Mesothelial cell of epicardium (in vitro differentiated cells): ENCODE measurements at places on chromosomes 6 and 20.
A peak's percentile ranks its signal among the peaks of the same experiment; 100 is the strongest.

DNA sequence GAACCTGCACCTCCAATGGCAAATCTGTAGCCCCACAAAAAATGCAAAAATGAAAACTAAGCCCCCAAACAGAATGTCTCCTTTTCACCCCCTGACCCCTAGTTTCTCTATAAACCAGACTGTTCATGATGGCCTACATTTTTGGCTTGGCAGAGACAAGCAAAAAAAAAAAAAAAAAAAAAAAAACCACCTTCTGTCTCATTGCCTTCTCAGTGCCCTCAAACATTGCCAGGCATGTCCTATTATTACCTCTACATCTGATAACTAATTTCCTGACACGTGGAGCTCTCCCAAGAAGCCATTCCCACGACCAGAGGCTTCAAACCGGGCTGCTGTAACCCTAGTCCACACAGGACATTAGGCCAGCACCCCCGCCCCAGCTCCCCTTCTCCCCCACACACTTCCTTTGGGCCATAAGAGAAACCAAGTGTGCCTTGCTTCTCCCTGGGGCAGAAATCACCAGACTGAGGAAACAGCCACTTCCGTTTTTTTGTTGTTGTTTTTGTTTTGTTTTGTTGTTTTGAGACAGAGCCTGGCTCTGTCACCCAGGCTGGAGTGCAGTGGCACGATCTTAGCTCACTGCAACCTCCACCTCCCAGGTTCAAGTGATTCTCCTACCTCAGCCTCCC is 65.4 kb downstream of the GPR6 start:
- DNase-seq, result no peak
- H3K36me3 ChIP-seq, result no peaks in the 10 kb centered on the region
- H3K27ac ChIP-seq, result no peak overlapping the region

- no peaks in the 10 kb centered on the region for H3K36me3 ChIP-seq
- H3K4me3 ChIP-seq, result no peak overlapping the region
- DNase-seq, result peak; percentile 17
- H3K4me1 ChIP-seq, result peaks cover 8% of the 10 kb centered on the region
- H3K27me3 ChIP-seq, result peaks cover 81% of the 10 kb centered on the region
These were observed 21.7 kb upstream of the BHLHE23 start for GRCh38 chr20:63028461-63028921.

GRCh38 chr20:43910564-43910963 is 4.1 kb upstream of the TOX2 start:
- DNase-seq, result peak; percentile 19
- H3K4me3 ChIP-seq, result no peak overlapping the region
- no peak overlapping the region for H3K27ac ChIP-seq
- peaks cover 6% of the 10 kb centered on the region for H3K4me1 ChIP-seq
- H3K27me3 ChIP-seq, result peaks cover 54% of the 10 kb centered on the region

DNA sequence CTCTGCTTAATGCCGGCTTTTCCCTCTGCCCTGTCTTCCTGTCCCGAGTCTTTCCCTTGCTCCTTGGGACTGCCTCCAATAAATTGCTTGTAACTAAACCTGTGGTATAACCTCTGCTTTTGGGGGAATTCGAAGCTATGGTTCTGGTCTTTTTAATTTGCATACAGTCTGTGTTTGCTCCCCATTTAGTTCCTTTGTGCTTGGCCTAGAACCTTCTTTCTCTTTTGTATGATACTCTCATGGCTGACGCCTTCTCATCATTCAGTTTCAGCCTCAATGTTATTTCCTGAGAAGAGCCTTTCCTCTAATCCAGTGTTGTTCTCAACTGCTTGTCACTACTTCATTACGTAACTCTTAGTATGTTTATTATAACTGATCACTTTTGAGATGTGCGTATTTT is 248.0 kb downstream of the PHF3 start:
- H3K27ac ChIP-seq, result no peak overlapping the region
- H3K4me3 ChIP-seq, result no peak overlapping the region
- DNase-seq, result no peak
- H3K27me3 ChIP-seq, result no peaks in the 10 kb centered on the region
- peaks cover 5% of the 10 kb centered on the region for H3K4me1 ChIP-seq
- H3K36me3 ChIP-seq, result peaks cover 2% of the 10 kb centered on the region

DNA sequence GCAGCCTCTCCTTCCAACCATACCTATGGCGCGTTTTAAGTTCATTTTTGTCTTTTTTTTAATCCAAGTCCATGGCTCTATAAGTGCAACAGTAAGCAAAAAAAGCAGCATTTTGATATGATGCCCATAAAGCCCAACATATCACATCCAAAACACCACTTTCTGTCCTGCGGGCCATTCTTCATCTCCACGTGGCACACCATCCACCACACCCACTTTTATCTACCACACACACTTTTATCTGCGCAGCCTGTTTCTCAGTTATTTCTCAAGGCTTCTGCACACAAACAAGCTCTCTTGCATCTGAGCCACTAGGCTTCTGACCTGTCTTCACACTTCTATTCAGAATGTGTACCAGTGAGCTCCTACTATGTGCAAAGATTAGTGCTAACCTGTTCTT is 5.3 kb downstream of the GCLC start:
- H3K36me3 ChIP-seq, result no peaks in the 10 kb centered on the region
- H3K27me3 ChIP-seq, result no peaks in the 10 kb centered on the region
